Occipital lobe (tissue), 3 donors: ENCODE measurements at places on chromosomes 3 and 15.
A peak's percentile ranks its signal among the peaks of the same experiment; 100 is the strongest.

DNA sequence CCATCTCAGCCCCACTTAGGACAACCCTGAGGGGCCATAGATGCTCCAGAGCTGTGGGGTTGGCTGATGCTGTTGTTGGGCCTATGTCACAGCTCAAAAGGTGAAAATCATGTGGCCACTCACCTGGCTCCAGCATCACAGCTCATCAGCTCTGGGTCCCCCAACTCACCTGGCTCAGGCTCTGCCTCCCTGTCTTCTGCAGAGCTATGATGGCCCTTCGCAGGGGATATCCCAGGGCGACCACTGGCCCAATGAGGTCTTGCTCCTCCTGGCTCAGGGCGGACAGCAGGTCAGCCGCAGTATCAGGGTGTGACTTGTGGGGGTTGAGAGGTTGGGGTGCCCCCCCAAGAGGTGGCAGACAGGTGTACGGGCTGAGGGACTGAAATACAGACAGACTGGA lies 15.7 kb downstream of the UBAP1L start:
- DNase-seq, result no peak

GRCh38 chr15:26095710-26096330 lies 232.7 kb upstream of the ATP10A start:
- DNase-seq, result no peak

- no peak for DNase-seq
Measured at GRCh38 chr3:157204431-157204830, 44.5 kb upstream of the CCNL1 start.

- DNase-seq, result peak; percentile 59
Measured at GRCh38 chr3:187744169-187745151, 808 bp downstream of the BCL6 start.

DNA sequence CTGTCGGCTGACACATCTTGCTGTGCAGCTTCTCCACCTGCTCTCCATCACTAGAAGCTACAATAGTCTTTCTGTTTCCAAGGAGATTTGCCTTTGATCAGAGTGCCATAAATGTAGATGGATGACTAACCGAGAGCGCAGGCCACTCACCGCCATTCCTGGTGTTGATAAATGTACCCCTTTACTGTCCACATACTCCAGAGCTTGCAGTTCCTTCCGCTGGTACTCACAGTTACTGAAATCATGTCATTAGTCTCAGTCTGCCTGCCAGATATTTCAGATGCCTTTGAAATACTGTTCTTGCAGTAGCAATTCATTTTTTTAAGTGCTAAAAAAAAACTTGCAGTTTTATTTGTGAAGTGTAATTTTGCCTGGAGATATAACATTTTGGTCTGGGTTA lies 72.3 kb downstream of the BLM start:
- no peak for DNase-seq

DNA sequence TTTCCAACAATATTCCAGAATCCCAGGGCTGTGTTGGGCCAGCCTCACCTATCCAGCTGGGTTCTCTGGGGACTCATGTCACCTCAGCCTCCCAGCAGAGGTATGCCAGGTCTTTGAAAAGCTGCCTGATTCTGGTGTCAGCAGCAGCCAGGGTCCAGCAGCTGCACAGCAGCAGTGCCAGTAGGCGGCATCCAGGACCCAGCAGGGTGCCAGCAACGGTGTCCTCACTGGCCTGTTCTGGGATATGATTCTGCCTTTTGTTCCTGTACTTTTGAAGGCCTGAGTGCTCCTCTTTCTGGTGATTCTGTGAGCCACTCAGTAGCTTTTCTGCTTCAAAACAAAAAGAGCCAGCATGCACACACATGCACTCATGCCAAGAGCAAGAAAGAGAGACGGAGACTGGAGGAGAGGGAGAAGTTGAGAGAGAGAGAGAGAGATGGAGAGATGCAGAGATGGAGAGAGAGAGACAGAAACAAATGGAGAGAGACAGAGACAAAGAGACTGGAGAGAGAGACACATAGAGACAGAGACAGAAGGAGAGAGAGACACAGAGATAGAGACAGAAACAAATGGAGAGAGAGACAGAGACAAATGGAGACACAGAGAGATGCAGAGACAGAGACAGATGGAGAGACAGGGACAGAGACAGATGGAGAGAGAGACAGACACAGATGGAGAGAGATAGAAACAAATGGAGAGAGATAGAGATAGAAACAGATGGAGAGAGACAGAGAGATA lies 205.7 kb downstream of the UACA start:
- DNase-seq, result no peak

DNA sequence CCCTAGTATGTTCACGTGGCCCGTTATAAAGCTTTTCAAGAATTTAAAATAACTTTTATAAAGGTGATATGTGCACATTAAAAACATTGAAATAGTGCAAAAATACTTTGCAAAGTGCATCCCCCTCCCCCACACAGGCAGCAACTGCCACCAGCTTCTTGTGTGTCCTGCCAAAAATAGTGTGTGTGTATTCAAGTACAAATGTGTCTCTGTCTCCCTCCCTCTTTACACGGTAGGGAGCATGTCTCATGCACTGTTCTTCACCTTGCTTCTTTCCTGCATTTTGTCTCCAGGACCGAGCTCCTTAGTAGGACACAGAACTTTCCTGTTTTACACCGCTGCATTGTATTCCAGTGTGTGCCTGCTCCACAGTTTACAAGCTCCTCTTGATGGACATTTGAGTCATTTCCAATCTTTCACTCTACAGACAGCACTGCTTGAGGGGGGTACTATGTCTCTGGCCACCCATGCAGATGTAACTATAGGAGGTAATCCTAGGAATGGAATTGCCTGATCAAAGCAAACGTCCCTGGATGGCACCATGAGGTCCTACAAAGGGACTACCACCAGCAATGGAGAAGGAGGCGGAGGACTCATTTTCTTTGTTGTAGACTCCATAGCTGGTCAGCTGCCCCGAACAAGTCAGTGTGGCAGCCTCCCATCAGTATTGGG lies 52.4 kb downstream of the SLC6A6 start:
- DNase-seq, result no peak

DNA sequence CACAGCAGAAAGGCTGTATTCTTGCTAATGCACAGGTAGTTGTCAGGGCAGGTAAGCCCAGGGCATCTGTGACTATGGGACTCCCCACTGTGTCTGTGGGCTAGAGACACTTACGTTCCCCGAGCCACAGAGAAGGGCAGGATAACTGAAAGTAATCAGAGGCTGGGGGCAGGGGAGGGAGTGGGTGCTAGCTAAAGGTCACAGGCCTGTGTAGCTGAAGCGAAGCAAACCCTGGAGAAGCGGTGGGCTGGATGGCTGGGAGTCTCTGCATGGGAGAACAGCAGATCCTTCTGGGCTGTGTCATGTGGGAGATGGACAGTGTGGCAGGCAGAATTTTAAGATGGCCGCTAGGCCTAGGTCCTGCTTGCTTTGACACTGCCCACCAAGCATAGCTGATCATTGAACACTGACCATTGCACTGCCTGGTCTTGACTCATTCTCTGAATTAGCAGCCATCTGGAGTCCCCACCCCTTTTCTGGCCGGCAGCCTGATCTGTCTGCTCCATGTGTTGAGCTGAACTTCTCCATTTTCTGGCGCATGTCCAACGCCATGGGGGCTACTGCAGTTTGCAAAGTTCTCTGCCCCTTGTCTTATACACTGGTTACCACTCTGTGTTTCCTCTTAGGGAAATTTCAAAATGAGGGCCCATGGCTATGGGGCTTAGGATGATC lies 110.0 kb downstream of the DGKG start:
- DNase-seq, result no peak

DNA sequence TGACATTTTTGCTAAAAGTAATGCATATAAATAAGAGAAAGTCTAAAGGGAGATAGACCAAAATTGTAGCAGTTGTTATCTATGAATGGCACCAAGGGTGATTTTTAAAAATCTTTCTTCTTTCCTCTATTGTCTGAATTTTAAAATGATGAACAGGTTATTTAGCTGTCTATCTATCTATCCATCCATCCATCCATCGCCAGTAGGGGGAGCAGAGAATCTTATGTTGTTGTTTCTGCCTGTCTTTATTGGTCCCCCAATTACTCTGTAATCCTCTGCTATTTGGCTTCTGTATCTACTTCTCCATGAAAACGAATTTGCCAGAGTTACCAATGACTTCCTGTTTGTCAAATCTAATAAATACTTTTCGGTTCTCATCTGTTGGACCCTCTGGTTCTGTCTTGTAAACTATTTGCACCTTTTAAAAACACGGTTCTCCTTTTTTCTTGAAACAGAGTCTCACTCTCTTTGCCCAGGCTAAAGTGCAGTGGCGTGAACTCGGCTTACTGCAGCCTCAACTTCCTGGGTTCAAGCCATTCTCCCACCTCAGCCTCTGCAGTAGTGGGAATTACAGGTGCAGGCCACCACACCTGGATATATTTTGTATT lies 86.0 kb downstream of the ECT2 start:
- DNase-seq, result no peak

DNA sequence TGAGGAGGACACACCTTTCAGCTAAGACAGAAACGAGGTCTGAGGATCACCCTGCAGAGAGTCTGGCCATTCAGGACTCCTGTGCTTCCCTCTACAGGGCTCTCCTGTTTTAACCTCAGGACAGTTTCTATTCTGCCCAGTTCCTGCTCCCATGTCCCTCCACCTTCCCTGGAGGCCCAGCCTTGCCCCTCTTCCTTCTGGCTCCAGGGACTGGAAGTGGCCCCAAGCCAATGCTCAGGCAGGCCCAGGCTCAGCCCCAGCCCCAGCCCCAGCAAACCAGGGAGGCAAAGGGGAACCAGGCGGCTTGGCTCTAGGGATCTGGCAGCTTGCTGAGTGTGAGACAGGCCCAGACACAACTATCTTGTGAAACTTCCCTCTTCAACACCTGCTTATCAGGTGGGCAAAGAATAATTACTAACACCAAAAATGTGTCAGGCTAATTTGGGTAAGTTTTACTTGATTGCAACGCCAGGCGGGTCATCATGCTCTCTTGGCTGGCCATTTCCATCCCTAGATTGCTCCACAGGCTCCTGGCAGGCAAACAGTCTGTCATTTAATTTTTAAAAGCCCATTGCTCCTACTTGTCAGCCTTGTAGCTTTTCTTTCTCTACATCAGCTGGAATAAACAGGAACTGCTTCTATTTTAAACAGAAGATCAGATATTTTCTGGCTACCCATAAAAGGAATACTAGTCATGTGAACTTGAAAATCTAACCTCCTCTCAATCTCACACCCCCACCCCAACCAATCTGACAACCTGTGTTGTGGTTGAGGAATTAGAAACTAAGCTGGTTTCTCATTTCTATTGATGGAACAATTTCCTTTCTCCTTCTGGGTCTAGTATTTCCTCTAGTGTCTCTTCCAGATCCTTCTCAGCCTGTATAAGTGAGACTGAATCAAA lies 33.5 kb downstream of the UPK1B start:
- no peak for DNase-seq

DNA sequence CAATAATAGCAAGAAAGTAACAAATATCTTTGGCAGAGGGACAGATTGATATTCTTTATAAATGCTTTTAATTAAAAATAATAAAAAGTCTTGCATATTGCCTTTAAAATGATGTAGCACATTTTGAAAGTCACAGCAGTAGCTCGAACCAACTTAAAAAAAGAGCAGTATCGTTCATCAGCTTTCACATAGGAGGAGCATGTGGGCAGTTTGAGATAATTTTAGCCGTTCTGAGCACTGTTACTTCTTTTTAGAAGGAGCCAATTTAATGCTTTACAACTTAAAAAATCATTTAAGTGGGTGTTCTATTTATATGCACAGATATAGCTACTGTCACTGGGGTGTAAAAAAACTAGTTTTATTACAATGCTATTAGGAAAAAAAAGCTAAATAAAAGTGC lies 622.7 kb upstream of the GBE1 start:
- DNase-seq, result no peak

GRCh38 chr15:62573876-62574275 lies 408.8 kb upstream of the C2CD4B start:
- no peak for DNase-seq

GRCh38 chr3:184459355-184459754 lies 79.5 kb downstream of the CHRD start:
- no peak for DNase-seq

- DNase-seq, result no peak
Measured at GRCh38 chr15:28946803-28947202, 61.0 kb downstream of the APBA2 start.

DNA sequence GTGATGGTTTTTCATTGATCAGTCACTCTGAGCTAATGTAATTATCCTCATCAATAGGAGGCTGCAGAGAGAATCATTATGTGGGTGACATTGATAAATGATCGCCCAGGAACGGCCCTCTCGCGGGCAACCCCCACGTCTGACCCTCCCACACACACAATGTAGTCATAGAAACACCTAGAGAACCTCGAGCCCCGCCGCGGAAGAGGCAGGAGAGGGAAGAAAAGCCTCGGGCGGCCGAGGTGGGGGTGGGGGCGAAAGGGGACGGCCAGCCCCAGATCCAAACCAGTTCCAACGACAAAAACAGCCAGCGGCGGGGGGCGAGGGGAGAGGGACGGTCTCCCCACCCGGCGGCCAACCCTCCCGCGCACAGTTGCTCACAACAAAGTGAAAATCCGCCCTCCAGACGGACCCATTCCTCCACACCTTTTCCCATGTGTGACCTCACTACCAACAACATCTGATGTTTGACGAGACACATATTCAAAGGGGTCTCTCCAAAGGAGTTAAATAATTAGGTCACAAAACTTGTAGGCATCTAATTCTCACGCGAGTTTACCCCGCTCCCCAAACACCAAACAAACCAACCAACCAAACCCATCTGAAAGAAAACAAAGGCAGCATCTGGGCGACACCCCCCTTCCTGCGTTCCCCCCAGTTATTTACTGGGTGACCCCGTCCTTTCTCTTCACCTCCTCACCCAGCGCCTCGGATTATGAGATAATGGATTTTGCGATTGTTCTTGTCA lies 213.0 kb downstream of the MEIS2 start:
- DNase-seq, result no peak

DNA sequence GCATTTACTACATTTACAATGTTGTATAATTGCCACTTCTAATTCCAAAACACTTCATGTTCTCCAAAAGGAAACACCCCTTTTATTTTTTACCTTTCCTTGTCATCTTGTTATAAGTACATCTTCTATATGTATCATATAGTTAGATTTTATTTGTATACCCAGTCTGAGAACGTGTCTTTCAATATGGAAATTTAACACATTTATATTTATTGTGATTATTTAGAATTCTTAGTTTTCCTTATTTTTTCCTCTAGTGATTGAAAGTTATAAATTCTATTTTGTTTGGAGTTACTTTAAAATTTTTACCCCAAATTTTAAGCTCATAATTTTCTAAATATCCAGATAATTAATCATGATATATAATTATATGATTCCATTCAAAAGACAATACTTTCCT lies 15.8 kb downstream of the CMTM8 start:
- DNase-seq, result no peak
